ENCODE measurements at places on chromosomes 12 and 14. TPM values are rescaled to one million over a fixed set of nuclear protein-coding genes. Genes with fewer than 3 reads are reported as not detected.

FOXG1 gene
- total RNA-seq = 0.24 TPM

RHEBL1 gene
- total RNA-seq = 3.9 TPM

DLGAP5 gene
- 16.9 TPM for total RNA-seq

- peak; percentile 23 for DNase-seq
Observed at GRCh38 chr12:119322301-119322723, 12.2 kb upstream of the CCDC60 start.

DNA sequence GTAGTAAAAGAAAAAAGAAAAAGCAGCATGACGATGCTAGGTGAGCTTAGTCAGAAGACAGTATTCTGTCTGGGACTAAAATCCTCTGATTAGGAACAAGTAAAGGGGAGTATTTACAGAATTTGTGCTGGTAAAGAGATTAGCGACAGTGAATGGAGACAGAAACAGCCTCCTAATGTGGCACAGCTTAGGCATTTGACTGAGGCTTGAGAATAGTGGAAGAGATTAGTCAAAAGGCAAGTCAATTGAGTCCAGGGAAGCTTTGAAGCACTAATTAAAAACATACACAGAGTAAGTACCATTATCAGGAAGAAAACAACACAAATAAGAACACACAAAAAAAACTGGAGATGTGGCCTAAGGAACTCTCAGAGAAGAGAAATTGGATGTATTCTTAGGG is 131.9 kb upstream of the CLEC14A start:
- no peak for DNase-seq

GRCh38 chr12:82326905-82327503 is 31.2 kb downstream of the CCDC59 start:
- peak; percentile 12 for DNase-seq

- peak; percentile 72 for DNase-seq
Observed at GRCh38 chr14:91897106-91897701, 29.9 kb upstream of the TC2N start.

GRCh38 chr14:38044710-38045109 is 163.0 kb upstream of the SSTR1 start:
- DNase-seq = no peak

DNA sequence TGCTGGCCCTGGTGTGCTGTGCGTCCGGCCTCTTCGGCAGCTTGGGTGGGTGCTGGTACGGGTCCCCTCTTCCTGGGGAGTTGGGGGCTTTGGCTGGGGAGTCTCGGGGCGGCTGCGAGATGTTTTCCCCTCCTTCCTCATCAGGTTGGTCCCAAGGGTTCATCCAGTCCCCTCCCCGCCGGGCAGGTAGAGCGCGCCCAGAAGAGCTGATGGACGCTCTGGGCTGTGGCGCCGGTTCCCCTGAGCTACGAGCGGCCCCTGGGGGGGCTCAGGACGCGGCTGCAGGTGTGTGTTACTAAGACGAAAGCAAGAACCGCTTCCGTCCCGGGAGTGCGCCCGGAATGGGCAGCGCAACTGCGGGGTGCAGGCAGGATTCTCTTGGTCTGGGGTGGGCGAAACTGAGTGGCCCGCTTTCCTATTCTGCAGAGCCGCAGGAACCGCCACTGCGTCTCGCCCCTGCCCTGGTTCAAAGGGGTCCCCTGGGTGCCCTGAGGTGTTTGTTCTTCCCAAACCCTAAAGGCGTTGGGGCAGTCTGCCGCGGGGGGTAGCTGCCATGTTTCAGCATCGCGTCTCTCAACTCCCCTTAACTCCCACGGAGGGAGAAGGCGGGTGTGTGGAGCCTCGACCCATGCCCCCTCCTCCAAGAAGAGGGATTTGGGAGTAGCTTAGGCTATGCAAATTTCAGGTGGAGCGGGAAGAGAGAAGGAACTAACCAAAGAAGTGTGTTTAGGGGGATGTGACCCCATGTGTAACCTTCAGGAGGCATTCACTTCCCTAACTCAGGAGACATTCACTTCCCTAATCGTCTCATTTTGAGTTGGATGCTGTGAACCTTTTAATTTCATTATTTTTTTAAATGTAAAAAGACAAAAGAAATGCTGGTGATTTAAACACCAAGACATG is 1.2 kb downstream of the SLC24A4 start:
- no peak for DNase-seq
